ENCODE measurements at places on chromosomes 16 and 17.

GRCh38 chr16:53600126-53600525 lies 97.1 kb upstream of the AKTIP start:
- DNase-seq, result no peak

GRCh38 chr17:7241090-7241733 lies 1.0 kb downstream of the GABARAP start:
- DNase-seq, result no peak

GRCh38 chr16:8107296-8107695 lies 483.0 kb downstream of the TMEM114 start:
- DNase-seq, result no peak

GRCh38 chr16:50681021-50681885 lies at the start of gene SNX20:
Gene SNX20 (minus strand): TSS chr16:50681312. CDS start chr16:50677526, 3,786 bp downstream.
- peak; percentile 89 for DNase-seq

DNA sequence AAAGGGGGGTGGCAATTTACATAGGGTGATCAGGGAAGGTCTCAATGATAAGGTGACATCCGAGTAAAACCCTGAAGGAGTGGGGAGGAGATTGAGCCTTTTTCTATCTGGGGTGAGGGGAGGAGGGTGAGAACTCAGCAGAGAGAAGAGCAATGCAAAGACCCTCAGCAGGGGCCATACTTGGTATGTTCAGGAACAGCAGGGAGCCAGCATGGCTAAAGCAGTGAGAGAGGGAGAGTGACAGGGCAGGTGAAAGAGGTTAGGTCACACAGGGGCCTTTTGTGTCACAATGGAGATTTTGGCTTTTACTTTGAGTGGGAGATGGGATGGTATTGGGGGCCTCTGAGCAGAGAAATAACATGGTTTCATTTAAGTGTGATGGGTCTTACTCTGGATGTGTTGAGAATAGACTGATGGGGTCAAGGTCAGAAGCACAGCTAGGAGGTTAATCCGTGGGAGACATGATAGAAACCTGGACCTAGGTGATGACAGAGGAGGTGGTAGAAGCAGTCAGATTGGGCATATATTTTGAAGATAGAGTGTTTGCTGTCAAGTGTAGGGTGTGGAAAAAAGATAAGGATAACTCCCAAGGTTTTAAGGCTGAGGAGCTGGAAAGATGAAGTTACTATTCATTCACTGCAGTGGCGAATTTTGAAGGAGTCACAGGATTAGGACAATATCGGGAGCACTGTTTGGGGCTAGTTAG lies 6.2 kb downstream of the SP2 start:
- no peak for DNase-seq

DNA sequence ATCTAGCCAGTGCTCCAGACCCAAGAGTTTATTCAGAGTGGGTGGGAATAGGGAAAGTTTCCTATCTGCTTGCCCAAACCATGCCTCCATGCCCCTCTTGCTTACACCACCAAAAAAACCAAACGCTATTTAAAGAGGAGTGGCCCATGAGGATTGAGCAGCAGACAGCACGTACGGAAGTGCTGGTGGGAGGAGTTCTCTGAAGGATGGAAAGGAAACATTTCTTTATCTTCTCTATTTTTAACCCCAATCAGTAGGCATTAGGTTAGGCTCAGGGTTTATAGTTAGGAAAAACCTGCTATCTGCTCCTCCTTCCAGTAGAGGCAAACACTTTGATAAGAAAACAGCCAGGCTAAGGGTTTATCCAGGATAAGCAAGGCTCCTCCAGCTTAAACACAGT lies 235.3 kb downstream of the ZFHX3 start:
- DNase-seq, result no peak

- DNase-seq, result no peak
Measured at GRCh38 chr16:83797013-83797412, 10.8 kb upstream of the HSBP1 start.

GRCh38 chr16:88516601-88517061 lies 53.6 kb upstream of the ZC3H18 start:
- DNase-seq, result no peak

DNA sequence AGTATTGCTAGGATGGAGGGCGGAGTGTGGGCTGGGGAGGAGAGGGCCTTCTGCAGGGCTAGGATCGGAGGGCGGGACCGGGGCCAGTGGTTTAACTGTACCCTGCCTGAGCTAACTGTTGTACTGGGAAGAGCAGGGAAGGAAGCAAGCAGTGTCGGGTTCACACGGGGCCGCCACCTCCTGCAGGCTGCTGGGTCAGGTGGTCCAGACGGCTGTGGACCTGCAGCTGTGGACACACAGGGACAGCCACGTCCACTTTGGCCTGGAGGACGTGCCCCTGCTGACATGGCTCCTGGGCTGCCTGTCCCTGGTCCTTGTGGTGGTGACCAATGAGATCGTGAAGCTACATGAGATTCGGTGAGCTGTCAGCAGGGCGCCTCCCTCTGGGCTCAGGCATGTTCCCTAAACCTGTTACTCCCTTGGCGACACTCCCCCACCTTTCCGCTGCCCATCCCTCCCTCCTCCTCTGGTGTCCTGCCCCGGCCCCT lies 16.6 kb downstream of the CASKIN2 start:
- DNase-seq, result no peak

DNA sequence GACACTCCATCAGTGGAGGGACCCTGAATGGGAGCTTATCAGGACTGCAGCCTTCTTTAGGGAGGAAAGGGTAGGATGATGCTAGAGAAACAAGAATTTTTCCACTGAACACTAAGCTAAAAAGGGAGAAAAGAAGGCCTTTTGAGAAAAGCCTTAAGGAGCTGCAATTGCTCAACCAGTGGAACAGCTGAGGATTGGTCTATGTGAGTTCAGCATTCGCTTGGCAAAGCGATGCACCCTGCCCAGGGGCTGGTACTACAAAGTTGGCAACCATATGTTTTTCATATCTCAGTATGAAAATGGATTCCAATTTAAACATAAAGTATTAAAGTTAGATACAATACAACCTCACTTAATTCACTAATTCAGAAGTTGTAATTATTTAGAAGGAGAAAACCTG lies 117.8 kb upstream of the FAM20A start:
- DNase-seq, result no peak

DNA sequence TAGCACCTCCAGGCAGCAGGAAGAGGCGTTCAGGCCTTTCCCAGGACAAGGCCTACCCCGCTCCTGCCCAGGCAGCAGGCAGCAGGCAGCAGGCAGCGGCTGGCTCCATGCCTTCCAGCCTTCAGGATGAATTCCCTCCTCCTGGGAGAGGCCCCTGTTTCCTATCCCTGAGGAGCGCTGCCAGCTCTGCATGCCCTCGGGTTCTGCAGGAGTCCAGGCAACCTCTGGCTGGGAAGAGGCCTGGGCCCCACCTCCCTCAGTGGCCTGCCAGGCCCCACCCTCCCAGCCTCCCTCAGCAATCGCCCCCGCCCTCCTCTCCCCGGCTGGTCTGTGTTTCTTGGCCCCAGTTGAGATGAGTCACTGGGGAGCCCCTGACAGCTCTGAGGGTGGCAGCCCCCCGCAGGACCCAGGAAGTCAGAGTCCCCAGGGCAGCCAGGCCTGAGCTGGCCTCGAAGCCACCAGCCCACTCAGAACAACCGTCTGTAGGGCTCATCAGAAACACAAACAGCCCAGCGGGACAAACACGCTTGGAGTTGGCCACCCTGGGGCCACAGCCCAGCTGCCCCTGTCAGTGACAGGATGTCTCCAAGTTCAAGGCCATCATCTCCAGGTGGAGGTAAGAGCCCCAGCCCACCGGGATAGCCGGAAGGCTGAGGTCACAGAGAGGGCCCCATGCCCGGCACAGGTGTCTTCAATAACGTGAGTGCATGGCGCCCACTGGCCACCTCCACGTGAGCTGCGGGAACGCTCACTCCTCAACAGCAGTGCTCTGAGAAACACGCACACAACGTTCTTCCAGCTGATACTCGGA lies 39.5 kb upstream of the CIBAR2 start:
- no peak for DNase-seq

GRCh38 chr17:30117675-30118081 lies 1.1 kb downstream of the NSRP1 start:
- DNase-seq, result no peak

- DNase-seq, result no peak
Measured at GRCh38 chr17:73324711-73325526, 13.1 kb upstream of the CDC42EP4 start.

DNA sequence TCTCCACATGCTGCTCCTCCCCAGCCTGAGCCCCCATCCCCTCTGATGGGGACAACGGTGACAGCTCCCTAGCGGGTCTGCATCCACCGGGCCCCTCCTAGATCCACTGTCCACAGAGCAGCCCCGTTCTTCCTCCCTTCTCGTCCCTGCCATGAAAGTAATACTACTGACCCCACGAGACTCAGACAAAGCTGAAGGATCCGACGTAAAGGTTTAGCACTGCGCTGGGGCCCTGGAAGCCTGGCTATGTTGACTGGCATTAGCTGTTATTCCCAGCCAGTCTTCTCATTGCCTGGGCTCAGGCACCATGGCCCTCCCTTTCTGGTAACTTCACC lies 30.7 kb downstream of the VAC14 start:
- no peak for DNase-seq

GRCh38 chr16:79069633-79070032 lies 530.9 kb downstream of the MAF start:
- no peak for DNase-seq

DNA sequence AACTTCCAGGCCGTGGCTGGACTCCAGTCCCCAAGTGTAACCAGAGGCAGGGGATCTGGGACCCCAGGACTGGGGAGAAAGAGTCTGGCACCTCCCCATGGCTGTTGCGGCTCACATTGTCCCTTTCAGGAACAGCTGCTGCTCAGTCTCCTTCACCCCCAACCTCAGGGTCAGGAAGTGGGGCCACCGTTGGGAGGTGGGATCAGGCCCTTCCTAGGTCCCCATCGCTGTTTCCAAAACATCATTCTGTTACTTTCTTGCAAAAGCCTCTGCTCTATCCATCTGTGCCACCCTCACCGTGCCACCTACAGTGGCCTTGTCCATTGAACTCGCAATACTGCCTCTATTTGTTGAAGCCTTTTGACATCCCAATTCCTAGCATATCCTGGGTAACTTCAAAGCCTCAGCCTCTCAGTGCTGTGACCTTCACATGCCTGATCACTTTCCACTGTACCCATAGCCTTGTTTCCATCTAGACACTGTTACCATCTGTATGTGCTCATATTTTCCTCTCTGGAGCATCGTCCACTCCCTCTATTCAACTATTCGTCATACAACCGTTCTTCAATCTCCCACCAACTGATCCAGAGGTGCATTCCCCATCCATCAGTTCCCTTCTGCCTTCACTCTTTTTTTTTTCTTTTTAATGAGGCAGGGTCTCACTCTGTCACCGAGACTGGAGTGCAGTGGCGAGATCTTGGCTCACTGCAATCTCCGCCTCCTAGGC lies 15.0 kb upstream of the SRCIN1 start:
- DNase-seq, result no peak

GRCh38 chr16:48365601-48366164 lies 19.5 kb downstream of the SIAH1 start:
- peak; percentile 96 for DNase-seq

- no peak for DNase-seq
Measured at GRCh38 chr16:69711115-69711740, 15.1 kb downstream of the NQO1 start.

DNA sequence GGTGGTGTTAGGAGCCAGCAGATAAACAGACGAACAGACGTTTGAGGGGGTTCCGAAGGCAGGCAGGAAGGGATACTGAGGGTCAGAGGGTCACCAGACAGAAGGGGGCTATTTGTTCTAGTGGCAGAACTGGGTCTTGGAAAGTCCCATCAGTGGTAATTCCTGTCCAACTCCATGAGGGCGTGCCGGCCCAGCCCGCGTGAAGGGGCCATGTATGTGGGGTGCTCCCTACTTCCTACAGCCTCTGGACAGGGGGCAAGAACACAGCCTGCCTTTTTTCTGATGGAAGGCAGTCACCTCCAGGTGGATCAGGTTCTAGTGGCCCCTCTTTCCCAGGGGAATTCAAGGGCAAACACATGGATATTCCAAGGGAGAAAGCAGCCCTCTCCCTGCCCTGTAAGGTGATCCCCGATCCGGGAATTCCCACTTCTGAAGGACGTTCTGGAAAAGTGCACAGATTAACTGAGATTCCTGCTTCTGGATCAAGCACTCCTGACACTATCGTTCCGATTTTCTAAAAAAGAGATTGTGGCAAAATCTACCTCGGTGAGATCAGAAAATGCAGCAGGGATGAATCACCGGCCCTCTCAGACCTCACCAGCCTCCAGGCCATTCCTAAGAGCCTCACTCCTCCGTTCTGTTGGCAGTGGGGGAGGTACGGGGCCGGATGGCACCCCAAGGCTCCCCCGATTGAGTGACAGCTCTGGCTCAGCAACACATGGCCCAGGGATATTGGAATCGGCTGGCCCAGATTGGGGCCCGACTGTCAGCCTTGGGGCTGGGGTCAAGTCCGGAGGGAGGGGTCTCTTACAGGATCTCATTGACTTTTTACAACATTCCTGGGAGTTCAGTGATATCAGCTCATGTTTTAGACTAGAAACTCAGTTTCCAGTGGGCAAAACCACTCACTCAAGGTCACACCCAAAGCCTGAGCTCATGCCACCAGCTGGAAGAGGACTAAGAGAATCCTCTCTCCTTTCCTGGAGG lies 12.4 kb downstream of the STX1B start:
- no peak for DNase-seq

- DNase-seq, result peak; percentile 92
Measured at GRCh38 chr17:61251939-61252865, 147.4 kb upstream of the TBX2 start.

- no peak for DNase-seq
Measured at GRCh38 chr17:55661256-55661758, 61.4 kb downstream of the TMEM100 start.

- no peak for DNase-seq
Measured at GRCh38 chr17:73748508-73748907, 104.3 kb upstream of the SDK2 start.

DNA sequence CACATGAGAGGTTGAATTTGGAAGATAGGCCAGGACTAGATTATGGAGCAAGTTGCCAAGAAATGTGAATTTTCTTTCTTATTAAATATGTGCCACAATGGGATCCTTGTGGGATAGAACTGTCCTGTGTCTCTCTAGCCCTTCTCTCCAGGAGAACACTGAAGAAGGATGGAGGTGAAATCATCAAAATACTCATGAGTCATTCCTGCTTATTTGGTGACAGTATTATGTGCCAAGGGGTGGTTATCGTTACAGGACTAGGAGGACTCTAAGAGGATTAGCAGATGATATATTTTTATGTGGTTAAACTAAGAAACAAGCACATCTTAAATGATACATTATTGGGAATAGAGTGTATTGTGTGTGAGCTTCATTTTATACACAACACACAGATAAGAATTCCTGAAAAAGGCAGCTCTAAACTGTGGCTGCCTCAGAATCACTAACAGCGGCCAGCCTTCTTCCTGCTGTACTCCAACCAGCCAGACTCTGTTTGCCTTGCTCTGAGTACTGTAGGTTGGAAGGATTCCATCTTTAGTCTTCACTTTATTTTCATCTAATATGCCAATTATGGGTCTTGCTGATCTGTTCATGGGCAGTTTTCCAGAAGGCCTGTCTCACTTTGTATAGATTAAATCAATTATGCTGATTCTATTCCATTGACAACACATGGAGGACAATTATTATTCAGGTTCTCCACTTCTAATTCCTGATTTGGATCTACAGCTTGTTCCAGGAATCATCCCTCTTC lies 325.8 kb downstream of the ABCC12 start:
- no peak for DNase-seq

- DNase-seq, result no peak
Measured at GRCh38 chr16:50238314-50238713, 28.0 kb upstream of the ADCY7 start.

GRCh38 chr16:88477631-88478519 lies 24.8 kb downstream of the ZFPM1 start:
- no peak for DNase-seq

GRCh38 chr17:53463363-53463762 lies 359.4 kb upstream of the KIF2B start:
- DNase-seq, result no peak

GRCh38 chr17:8609910-8610309 lies 20.6 kb downstream of the MYH10 start:
- DNase-seq, result no peak
